ENCODE measurements at places on chromosomes 5 and 9. TPM values are rescaled to one million over a fixed set of nuclear protein-coding genes. Genes with fewer than 3 reads are reported as not detected.

GRM6 gene
- not detected for total RNA-seq

NTRK2 gene
- total RNA-seq: 0.05 TPM

KIF4B gene
- 0.05 TPM for total RNA-seq

C5orf52 gene
- total RNA-seq: not detected

MYOZ3 gene
- 0.49 TPM for total RNA-seq

GRXCR2 gene
- not detected for total RNA-seq

ZFP62 gene
- total RNA-seq: 21.5 TPM

PTGES gene
- 0.44 TPM for total RNA-seq
